ENCODE measurements at places on chromosomes 4 and X.

DNA sequence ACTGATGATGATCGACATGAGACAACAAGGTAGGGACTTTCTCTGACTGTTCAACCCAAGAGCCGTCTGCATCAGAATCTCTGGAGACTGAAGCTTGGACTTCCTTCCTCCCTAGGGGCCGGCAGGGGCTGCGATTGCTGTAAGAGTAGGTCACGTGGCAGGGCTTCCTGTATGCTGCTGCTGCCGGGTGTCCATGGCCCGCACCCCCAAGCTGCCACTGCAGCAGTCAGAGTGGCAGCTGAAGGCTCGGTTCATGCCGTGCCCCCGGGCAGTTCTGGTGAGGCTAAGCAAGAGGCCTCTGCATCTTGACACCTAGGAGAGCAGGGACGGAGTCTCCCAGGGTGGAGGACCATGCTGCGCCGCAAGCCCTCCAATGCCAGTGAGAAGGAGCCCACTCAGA, at the start of gene SASH3:
Gene SASH3 (plus strand): TSS at position 203 of the 400 bp plus-strand sequence. CDS start 149 bp downstream, at position 352.
- peak; percentile 78 for DNase-seq

GRCh38 chr4:127174616-127175015, 458.1 kb upstream of the INTU start:
- no peak for DNase-seq

- DNase-seq = no peak
These were observed 3.9 kb downstream of the FBXO8 start for GRCh38 chr4:174279433-174280155.

DNA sequence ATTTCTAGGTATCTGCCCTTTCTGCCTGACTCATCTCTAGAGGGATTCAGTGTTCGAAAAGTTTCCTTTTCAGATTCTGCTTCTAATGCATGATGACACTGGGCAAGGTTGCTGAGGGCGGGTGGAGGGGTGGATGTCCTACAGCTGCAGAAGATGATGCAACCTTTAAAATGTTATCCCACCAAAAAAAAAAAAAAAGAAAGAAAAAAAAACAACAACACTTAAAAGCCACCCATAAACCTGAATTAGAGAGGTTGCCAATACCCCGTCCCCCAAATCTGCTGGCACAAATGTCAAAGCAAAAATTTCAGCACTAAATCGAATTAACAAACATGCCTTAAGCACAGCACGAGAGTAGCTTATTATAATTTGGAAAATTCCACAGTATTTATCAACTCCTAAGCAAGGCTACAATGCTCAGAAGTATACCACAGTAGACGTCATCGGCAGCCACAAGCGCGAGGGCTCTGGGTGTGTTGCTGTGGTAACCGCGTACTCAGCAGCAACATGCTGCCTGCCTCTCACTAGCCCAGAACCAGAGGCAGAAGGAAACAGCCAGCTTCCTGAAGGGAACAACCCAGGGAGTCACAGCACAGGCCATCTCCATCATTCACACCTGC, 167.5 kb upstream of the MAP3K15 start:
- peak; percentile 76 for DNase-seq

- peak; percentile 92 for DNase-seq
These were observed 16.9 kb downstream of the SPINK2 start for GRCh38 chr4:56804551-56804950.

- no peak for DNase-seq
These were observed 1956.2 kb upstream of the AGA start for GRCh38 chr4:179398414-179398813.

- no peak for DNase-seq
These were observed 88.1 kb upstream of the ZNF81 start for GRCh38 chrX:47748576-47748975.

- DNase-seq = no peak
These were observed 20.4 kb upstream of the MAPK10 start for GRCh38 chr4:86380181-86380724.

- no peak for DNase-seq
These were observed 105.2 kb upstream of the HPGD start for GRCh38 chr4:174627473-174627872.

DNA sequence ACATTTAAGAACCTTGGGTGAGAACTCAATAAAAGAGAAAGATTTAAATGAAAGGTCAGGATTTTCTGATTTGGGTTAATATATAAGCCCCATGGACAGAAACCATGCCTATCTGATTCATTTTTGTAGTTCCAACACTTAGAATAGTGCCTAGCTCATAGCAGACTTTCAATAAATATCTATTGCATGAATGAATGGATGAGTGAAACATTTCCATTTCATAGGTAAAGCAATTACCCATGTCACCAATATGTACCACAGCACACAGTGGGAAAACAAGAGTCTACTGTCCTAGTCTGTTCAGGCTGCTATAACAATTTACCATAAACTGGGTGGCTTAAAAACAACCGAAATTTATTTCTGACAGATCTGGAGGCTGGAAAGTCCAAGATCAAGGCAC, 63.9 kb upstream of the PTPN13 start:
- no peak for DNase-seq

DNA sequence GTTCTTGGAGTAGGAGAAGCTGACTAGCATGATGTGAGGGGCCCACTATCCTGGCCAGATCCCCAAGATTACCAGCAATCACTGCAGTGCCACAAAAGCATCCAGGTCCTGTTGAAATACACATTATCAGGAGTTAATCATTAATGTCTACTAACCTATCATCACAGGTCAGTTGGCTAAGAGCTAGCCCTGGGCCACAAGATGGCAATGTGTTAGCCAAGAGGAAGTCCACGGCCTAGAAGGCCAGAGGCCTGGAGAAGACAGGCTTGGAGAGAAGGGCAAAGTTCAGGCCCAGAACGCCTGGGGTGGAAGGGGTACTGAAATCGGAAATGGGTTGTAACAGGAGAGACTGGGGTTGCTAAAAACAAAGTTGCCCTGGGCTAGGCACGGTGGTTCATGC, 19.9 kb upstream of the KIAA1210 start:
- no peak for DNase-seq

DNA sequence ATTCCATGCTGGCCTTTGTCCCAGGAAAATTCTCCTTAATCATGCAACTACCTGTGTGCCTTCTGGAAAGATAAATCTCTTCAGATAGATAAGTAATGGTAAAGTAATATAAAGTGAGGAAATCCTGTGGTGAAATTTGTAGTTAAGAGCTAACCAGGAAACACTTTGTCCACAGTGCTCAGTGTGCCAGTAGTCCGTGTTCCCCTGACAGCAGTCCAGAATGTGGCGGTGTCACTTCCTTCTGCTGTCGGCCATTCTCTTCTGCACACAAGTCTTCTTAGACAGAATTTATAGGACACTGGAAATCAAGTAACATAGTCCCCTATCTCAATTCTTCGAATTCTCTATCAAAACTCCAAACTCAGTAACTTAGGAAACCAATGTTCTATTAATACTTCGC, 5.7 kb upstream of the CXXC4 start:
- no peak for DNase-seq

- no peak for DNase-seq
These were observed 240.1 kb downstream of the FRAS1 start for GRCh38 chr4:78297116-78297800.

DNA sequence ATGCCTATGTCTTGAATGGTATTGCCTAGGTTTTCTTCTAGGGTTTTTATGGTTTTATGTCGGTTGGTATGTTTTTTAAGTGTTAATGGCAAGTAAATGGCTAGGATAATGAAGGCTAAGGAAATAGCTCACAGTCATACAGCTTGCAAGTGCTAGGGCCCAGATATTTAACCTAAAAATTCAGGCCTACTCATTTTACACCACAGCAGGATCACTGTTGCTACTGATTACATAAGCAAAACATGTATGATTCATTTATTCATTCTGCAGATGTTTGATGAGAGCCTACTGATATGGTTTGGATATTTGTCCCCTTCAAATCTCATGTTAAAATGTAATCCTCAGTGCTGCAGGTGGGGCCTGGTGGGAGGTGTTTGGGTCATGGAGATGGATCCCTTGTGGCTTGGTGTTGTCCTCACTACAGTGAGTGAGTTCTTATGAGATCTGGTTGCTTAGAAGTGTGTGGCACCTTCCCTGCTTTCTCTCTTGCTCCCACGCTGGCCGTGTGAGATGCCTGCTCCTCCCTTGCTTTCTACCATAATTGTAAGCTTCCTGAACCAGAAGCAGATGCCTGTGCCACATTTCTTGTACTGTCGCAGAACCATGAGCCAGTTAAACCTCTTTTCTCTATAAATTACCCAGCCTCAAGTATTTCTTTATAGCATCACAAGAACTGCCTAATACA, 175.5 kb downstream of the MAPK10 start:
- no peak for DNase-seq

DNA sequence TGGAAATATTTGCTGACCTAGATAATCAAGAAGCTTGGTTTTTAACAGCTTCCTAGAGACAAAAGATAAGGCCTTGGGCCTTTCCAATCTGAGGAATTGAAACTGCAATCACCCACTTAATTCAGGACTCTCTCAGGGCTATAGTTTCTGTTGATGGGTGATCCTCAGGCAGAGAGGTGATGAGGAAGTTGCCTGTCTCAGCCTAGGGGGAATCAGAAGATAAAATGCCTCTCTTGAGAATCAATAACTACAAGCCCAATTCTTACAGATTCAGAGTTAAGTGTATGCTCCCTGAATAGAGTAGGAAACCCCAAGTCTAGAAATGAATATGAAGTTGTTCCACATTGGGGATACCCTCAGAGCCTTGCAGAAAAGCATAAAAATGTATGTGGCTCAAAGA, 45.5 kb downstream of the NFKB1 start:
- DNase-seq = no peak

DNA sequence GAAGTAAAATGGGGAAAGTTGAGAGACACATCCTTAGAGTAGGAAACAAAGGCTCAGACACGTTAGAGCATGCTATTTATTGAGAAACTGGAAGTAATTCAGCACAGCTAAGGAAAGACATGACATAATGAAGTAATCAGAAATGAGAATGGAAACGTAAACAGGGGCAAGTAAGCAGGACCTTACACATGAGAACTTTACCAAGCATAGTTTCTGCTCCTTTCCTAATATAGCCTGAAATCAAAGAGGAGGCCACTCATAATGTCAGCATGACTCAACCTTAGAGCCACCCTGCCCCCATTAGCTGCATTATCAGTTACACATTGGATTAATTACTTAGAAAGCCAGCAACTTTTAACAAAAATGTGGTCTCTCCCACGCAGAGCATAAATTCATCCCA, 558.3 kb upstream of the GRIA3 start:
- no peak for DNase-seq

GRCh38 chr4:112759313-112759712, 122.4 kb downstream of the LARP7 start:
- DNase-seq = no peak

GRCh38 chr4:87857789-87858188, 25.0 kb downstream of the MEPE start:
- DNase-seq = no peak

GRCh38 chr4:41657561-41657960, 91.0 kb downstream of the PHOX2B start:
- DNase-seq = no peak

- DNase-seq = no peak
These were observed 17.1 kb upstream of the ANXA3 start for GRCh38 chr4:78534286-78534955.

GRCh38 chrX:42463706-42464490, 314.1 kb downstream of the PPP1R2C start:
- DNase-seq = no peak

- DNase-seq = no peak
These were observed 3.8 kb upstream of the HSD17B13 start for GRCh38 chr4:87326460-87326859.

GRCh38 chrX:40663078-40663740, 15.8 kb upstream of the CXorf38 start:
- no peak for DNase-seq

DNA sequence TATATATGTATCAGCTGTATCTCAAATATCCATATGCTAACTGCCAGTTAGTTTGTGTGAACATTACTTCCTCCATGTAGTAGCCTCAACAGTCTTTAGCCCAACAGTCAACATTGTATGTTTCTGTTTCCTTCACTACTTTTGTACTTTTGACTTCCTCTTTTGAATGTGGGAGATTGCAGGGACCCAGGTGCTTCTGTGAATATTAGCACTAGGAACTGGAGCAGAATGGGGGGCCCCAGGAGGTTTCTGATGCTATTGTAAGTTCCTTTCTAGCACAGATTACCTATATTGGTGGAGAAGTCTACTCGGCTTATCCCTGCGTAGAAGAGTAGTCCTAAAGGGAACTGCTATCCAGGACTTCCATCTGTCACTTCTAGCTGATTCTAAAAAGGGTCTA, 2.3 kb downstream of the PLAC8 start:
- peak; percentile 80 for DNase-seq

- DNase-seq = no peak
These were observed 9.8 kb downstream of the DCAF8L2 start for GRCh38 chrX:27599928-27600327.

GRCh38 chrX:129984111-129984958, 1.9 kb downstream of the BCORL1 start:
- no peak for DNase-seq

DNA sequence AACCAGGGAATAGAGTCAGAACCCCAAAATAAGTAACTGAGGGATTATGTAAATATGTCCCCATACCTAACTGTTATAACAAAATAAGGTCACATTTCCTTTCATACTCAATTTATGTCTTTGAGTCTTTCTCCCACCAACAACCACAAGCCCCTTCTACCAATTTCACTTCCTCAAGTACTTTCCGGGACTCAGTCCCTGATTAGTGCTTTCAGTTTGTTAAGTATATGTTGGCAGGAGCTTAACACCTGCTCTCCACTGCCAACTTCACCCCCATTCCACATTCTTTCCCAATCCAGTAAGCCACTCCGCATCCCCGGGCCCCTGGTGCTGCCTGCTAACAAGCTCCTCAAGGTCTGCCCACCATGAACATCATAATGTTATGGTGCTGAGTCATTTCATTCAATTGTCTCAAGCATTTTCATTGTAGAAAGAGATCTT, 71.3 kb upstream of the SPRY1 start:
- DNase-seq = no peak

- DNase-seq = no peak
These were observed 20.0 kb upstream of the VCX2 start for GRCh38 chrX:8191022-8191421.

DNA sequence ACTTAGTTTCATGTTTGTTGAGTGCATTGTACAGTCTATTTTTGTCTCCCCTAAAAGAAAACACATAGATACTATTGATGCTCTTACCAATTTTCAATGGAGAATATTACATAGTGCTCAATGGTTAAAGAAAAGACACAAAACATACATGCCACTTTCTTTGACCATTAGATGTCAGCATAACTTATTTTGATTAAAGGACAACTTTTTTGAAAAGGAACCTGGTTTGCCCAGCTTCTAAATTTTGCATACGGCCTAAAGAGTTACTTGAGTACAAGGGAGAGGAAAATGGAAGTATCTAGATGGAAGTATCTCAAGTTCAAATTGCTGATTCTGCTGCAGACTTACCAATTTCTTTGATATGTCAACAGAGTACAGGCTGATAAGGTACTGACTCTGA, 68.5 kb downstream of the METTL14 start:
- no peak for DNase-seq

DNA sequence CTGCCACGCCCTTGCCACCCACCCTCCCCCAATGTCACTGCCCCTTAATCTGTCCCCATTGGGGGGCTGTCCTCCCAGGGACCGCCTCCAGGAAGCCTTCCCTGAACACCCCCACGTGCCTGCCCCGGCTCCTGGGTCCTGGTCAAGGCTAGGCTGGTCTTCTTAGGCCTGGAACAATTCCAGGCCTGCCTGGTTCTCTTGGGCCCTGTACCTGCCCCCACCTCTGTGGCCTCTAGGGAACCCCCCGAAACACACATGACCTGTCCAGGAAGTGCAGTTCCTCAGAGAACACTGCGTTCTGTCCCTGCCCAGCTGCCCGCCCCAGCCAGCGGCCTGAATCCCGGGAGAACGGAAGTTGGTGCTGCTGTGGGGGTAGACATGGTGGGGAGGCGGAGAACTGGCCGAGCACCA, 5.1 kb downstream of the MXD4 start:
- no peak for DNase-seq

- DNase-seq = no peak
These were observed at the start of gene MTMR1 for GRCh38 chrX:150692831-150693724. TSS of gene MTMR1 (plus strand) at chrX:150693396. CDS start at chrX:150693531, 135 bp downstream.
